ENCODE measurements at places on chromosomes 2 and 18. TPM values are rescaled to one million over a fixed set of nuclear protein-coding genes. Genes with fewer than 3 reads are reported as not detected.

DNA sequence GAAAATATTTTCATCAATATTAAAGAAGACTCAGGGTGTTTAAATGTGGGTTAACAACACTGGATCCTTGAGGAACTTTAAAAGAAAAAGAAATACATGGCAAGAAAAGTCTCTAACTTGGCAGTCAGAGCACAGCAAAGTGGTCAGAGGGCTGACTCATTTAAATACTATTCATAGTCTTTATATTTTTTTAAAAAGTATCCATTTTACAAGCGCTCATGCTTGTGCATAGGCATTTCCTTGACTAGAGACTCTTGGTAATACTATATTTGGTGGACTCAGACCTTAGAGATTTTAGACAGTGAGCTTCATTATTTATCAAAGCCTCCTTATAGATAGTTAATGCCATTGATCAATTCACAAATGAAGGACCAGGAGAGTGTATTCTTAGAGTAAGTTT, 110.2 kb downstream of the ABCA12 start:
- no peaks in the 10 kb centered on the region for H3K36me3 ChIP-seq
- H3K4me1 ChIP-seq = no peaks in the 10 kb centered on the region
- H3K27ac ChIP-seq = no peak overlapping the region
- no peaks in the 10 kb centered on the region for H3K27me3 ChIP-seq
- DNase-seq = no peak

Gene MC4R
- total RNA-seq = not detected

GRCh38 chr2:129713337-129713736, 266.1 kb upstream of the RAB6C start:
- H3K4me3 ChIP-seq = no peak overlapping the region
- DNase-seq = no peak
- H3K27ac ChIP-seq = no peak overlapping the region
- no peaks in the 10 kb centered on the region for H3K27me3 ChIP-seq
- H3K4me1 ChIP-seq = no peaks in the 10 kb centered on the region
- H3K36me3 ChIP-seq = no peaks in the 10 kb centered on the region

Gene QPCT
- 1.6 TPM for total RNA-seq

- H3K4me3 ChIP-seq = no peak overlapping the region
- H3K4me1 ChIP-seq = no peaks in the 10 kb centered on the region
- H3K27me3 ChIP-seq = no peaks in the 10 kb centered on the region
Measured at GRCh38 chr2:105104208-105104731, 66.4 kb downstream of the MRPS9 start.

- H3K27me3 ChIP-seq = no peaks in the 10 kb centered on the region
- peaks cover 8% of the 10 kb centered on the region for H3K4me1 ChIP-seq
- H3K27ac ChIP-seq = no peak overlapping the region
- DNase-seq = no peak
Measured at GRCh38 chr2:31331156-31331555, 83.4 kb downstream of the XDH start.

Gene RTP5
- not detected for total RNA-seq

DNA sequence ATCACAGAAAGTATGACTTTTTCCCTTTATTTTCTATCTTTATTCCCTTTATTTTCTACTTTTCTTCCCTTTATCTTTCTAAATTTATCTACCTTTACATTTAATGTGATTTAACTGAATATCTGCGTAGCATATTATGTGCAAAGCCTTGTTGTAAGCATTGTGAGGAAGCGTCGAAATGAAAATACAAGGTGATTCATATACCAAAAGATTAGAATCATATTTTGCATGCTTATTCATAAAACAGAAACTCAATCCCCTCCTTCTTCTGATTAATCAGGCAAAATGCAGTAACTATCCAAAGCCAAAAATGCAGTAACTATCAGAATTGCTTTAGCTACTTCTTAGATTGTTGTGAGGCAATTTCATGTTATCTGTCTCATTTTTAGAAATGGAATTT, 393.0 kb downstream of the CDH19 start:
- DNase-seq = no peak
- no peaks in the 10 kb centered on the region for H3K27me3 ChIP-seq
- H3K4me1 ChIP-seq = no peaks in the 10 kb centered on the region

GRCh38 chr2:28974252-28974651, 6.8 kb upstream of the TOGARAM2 start:
- no peaks in the 10 kb centered on the region for H3K4me1 ChIP-seq
- no peaks in the 10 kb centered on the region for H3K27me3 ChIP-seq
- DNase-seq = no peak
- H3K36me3 ChIP-seq = no peaks in the 10 kb centered on the region
- no peak overlapping the region for H3K4me3 ChIP-seq
- no peak overlapping the region for H3K27ac ChIP-seq

DNA sequence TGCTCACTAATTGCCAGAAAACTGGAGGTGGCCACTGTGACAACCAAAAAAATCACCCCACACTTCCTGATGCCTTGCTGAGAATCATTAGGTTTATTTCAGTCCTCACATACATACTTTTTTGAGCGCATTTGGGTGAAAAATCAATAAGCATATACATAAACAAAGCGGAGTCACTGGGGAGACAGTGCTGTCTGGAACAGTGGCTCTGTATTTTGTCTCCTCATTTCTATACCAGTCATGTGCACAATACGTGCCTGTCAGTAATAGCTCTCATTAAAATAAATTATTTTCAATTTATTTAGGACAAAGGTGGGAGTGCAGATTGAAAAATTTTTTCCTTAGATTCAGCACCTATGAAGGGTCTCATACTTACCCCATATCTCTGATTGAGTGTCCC, 48.2 kb downstream of the CXCR4 start:
- no peaks in the 10 kb centered on the region for H3K4me1 ChIP-seq
- H3K4me3 ChIP-seq = no peak overlapping the region
- no peak for DNase-seq
- H3K27ac ChIP-seq = no peak overlapping the region
- H3K36me3 ChIP-seq = no peaks in the 10 kb centered on the region
- no peaks in the 10 kb centered on the region for H3K27me3 ChIP-seq

- H3K4me3 ChIP-seq = no peak overlapping the region
- H3K27ac ChIP-seq = no peak overlapping the region
- H3K36me3 ChIP-seq = no peaks in the 10 kb centered on the region
- H3K27me3 ChIP-seq = no peaks in the 10 kb centered on the region
- no peak for DNase-seq
- H3K4me1 ChIP-seq = no peaks in the 10 kb centered on the region
Measured at GRCh38 chr18:31229829-31230228, 67.2 kb upstream of the DSC1 start.

Gene BOLL
- total RNA-seq = not detected
